Germinal center (tissue), 1 donor: ENCODE measurements at places on chromosomes 1 and 21.
A peak's percentile ranks its signal among the peaks of the same experiment; 100 is the strongest.

DNA sequence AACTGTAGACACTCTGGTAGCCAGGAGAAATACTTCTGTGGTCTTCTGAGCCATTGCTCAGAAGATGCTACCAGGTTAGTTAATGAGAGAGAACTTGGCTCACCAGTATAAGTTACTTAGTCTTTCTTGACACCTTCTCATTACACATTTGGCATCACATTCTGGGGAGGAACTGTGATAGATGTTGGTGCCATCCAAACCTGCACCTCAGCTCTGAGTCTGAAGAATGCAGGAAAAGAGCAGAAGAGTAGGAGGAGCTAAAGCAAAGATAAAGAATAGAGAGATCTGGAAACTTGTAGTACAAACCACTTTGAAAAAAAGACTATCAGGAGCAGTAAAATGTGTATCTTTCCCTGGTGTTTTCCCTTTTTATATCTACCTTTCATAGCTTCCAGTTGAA is 58.9 kb downstream of the RGL1 start:
- no peak for DNase-seq

GRCh38 chr1:230216896-230217295 is 149.9 kb downstream of the GALNT2 start:
- no peak for DNase-seq

GRCh38 chr1:229105109-229105508 is 165.8 kb upstream of the RAB4A start:
- no peak for DNase-seq

- DNase-seq: no peak
Measured at GRCh38 chr1:234659538-234659937, 49.6 kb upstream of the IRF2BP2 start.

DNA sequence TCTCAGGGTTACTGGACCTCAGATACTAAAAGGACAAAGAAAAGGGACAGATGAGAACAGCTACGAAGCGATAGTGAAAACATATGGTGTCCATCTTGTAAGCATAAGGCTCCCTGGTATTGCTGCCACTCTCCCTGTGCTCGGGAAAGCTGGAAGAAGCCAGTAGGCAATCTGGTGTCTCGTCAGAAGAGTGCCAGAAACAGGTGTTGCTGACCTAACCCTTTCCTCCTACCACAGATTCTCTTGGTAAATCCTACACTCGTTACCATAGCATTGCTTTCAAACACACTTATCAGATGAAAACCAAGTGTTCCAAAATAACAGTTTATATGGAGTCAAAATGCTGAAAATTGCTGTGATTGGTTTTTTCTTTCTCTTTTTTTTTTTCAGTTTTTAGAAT is 146.3 kb downstream of the NRIP1 start:
- no peak for DNase-seq

GRCh38 chr1:9322661-9323244 is 30.1 kb downstream of the SPSB1 start:
- no peak for DNase-seq

GRCh38 chr21:45072738-45073300 is 1.6 kb upstream of the ADARB1 start:
- no peak for DNase-seq

- no peak for DNase-seq
Measured at GRCh38 chr1:183180218-183180617, 5.8 kb upstream of the LAMC2 start.

DNA sequence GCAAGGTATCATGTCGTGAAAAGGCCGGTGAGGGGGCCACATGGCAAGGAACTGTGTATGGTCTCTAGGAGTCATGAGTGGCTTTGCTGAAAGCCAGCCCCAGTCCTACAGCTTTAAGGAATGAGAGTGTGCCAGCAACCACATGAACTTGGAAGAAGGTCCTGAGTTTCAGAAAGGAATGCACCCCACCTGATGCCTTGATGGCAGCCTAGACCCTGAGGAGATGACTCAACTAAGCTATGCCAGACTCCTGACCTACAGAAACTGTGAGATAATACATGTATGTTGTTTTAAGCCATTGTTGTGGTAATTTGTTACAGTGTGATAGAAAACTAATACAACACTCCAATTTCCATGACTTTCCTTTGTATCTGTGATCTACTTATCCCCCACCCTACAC is 33.5 kb upstream of the AKT3 start:
- no peak for DNase-seq

DNA sequence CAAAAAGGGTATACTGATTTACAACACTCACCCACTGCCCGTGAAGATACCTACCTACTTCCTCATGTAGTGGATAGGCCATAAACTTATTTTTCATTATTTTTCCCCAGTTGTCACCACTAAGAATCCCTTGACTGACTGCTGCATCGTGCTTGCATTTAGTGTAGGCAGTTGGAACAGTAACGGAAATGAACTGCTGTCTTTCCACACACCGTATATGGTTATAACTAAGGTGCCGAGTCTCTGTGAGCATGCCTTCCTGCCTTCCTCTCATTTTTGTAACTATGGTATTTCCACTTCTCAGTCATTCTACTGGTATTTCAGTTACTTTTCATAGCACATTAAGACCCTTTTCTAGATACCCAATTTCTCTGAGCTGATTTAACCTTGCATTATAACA is 36.4 kb downstream of the SLC35F3 start:
- no peak for DNase-seq

GRCh38 chr1:29621826-29622435 is 385.6 kb downstream of the PTPRU start:
- no peak for DNase-seq

DNA sequence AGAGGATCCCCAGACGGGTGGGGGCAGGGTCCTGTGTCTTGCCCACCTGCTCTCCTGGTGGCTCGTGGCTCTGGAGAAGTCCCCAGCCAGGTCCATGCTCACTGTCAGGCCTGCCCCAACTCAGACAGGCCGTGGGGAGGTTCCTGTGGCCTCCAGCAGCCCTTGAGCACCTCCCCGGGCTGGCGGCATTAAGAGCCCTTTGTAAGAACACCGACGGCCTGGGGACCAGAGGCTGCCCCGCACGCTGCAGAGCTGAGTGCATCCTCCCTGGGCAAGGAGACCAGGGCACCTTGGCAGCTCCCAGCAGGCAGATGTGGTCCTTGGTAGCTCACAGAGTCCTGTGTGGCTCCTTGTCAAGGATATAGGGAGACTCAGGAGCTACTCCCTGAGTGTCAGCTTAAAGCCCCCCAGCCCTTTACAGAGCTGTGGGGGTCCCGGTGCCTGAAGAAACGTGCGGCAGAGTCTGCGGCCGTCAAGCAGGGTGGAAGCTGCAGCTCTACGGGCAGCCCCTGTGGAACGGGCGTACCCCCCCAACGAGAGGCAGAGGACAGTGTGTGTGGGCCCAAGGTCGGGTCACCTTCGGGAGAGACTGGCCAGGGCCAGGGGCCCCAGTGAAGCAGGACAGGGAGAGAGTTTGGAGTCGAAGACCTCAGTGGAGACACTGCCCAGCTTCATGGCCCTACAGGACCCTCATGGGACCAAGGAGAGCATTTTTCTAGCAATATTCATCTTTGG is 118.6 kb downstream of the PRDM16 start:
- no peak for DNase-seq

DNA sequence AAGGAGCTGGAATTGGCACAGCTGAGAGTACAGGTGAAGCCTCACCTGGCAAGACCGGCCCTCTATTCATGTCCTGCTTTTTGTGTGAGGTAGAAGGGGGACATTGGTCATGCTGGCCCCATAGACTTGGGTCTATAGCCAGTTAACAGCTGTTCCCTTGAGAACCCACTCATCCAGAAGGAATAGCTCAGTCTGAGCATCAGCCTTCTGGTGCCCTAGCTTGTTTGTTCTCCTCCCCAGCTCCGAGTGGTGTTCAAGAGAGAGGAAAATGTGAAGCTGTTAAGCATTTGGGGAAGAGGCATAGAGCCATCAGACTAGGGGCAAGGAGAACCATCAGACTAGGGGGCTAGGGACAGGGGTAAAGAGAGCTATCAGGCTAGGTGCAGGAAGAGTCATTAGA is 290.9 kb downstream of the SIPA1L2 start:
- no peak for DNase-seq

GRCh38 chr1:171334024-171334640 is 20.1 kb downstream of the FMO4 start:
- DNase-seq: no peak

DNA sequence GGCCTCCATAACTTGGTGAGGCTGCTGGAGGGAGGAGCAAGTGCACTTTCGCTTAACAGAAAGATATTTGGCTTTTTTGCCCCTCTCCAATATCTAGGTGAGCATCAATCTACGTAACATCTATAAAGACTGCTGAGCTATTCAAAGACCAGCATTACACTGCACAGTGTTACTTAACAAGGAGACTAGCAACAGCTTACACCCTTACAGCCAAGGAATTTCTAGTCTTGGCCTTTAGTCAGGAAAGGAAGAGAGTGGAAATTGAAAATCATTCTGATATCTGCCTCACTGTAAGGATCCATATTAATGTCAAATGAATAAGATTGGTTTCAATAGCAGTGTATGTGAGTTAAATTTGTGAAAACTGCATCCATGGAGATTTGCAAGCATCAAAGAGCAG is 163.9 kb upstream of the DUSP10 start:
- no peak for DNase-seq

DNA sequence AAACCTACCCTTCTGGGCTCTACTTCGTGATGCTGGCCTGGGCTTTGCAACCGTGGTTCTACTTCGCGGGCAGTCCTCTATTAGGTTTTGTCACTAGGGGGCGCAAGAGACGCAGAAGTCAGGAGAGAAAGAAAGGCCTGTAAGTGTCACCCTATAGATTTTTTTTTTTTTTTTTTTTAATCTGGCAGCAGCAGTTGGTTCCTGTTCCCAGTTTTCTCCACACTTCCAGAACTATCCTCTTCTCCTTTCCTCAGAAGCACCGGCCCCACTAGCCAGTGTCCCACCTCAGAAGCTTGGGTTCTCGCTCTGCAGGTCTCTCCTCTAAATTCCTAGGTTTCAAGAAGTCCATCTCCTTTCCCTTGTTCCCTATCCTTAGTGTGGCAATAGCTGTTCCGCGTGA is 9.1 kb upstream of the LCE2D start:
- peak; percentile 45 for DNase-seq

DNA sequence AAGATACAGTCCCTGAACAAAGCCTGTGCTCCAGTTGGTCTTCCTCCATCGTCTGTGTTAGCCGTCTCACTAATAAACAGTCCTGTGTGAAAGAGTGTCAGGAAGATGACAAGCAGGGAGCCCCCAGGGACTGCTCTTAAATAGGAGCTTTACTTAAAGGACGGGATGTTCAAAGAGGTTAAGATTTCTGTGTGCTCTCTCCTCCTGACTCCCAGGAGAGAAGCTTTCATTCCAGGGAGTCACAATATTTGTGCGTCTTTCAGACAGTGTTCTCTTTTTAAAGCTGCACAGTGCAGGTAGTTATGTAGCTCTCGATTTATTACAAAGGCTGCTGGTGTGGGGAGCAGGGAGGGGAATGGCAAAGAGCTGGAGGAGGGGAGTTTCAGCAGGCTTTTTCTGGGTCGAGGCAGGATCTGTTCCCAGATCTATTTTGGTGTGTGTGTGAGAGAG is 43.5 kb downstream of the STYXL2 start:
- no peak for DNase-seq

DNA sequence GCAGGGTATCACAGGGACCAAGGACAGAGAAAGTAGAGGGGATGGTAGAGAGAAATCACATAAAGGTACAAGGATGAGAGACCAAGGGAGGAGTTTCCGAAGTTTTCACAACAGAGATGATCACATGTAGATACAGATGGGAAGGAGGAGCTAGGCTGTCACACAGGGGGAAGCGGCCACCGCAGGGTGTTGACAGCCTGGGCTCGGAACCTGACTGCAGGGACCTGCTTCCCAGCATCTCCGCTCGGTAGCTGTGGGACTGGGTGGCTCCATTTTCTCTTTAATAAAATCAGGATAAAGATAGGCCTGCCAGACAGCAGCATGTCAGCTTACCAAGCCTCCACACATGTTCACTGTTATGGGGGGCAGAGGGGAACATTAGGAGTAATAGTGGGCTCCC is 32.3 kb downstream of the CDCA8 start:
- DNase-seq: no peak

DNA sequence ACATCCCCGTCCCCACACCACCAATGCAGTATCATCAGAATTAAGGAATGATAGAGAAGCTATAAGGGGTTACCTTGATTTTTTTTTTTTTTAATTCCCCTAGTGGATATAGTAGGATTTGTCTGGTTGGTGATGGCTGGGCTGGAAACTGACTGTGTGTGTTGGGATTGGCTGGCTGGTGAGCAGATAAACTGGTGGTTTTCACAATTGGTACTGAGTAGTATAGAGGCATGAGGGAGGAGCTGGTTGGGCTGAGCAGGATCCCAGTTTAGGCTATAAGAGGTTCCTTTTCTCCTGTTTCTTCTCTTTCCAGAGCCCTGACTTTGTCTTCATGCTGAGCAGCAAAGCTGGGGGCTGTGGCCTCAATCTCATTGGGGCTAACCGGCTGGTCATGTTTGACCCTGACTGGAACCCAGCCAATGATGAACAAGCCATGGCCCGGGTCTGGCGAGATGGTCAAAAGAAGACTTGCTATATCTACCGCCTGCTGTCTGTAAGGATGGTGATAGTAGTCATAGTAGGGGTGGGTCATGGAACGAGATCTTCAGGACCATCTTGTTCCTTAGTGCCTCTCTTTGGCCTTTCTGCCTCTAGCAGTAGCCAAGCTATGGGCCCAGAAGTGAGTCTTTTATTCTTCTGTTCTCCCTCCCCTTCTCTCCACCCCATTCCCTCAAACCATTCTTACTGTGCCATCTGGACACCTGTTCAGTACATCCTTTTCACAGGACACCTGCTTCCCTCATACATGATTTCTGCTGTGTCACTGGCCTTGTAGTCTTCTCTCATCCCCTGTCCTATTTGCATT is 26.9 kb downstream of the RAD54L start:
- DNase-seq: no peak

DNA sequence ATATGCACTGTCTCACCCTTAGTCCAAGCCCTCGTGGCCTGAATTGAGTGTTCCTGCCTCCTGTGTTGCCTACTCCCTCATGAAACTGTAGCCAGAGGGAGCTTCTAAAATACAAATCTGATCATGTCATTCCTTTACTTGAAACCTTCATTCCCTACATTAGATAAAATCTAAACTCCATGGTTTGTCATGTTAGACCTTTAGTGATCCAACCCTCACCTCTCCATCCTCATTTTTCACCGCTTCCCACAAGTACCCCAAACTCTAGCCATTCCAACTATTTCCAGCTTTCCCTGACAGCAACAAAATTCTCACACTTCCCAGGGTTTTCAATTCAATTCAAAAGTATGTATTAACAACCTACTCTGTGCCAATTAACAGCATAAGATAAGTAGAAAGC is 18.3 kb upstream of the CNTN2 start:
- no peak for DNase-seq

- DNase-seq: no peak
Measured at GRCh38 chr1:24195874-24196273, 8.8 kb upstream of the IFNLR1 start.

GRCh38 chr1:178973652-178974101 is 52.0 kb upstream of the FAM20B start:
- DNase-seq: no peak

- DNase-seq: no peak
Measured at GRCh38 chr1:201455098-201455497, 13.9 kb downstream of the PHLDA3 start.

DNA sequence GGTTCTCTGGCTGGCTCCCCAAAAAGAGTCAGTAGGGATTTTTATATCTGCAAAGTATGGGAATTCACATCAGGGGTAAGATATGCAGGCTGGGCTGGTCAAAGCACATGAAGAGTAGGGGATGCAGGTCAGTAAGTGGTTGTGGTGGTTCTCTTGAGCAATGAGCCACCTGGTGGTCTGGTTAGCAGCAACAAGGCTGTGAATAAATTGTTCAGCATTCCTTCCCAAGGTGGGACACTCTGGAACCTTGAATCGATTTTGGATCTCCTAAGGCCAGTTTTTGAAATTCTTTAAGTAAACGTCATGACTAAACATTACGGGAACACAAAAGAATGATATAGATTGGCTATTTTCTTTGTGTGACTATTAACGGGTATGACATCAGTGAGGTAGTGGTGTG is 563.0 kb upstream of the NEGR1 start:
- no peak for DNase-seq
